ENCODE measurements at places on chromosomes 6 and 20. TPM values are rescaled to one million over a fixed set of nuclear protein-coding genes. Genes with fewer than 3 reads are reported as not detected.

DNA sequence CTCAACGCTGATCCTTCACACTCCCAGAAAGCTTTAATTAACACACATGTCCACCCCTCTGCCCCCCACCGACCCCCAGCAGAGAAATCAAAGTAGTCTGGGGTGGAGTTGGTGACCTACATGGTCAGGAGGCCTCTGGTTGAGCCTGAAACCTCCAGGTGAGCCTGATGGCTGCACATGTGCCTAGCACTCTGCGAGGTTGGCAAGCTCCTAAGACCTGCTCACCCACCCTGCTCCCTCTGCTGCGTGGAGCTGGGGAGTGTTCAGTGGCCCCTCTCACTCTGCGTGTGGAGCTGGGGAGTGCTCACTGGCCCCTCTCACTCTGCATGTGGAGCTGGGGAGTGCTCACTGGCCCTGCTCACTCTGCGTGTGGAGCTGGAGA is 7.9 kb upstream of the YTHDF1 start:
- H3K4me3 ChIP-seq, result no peak overlapping the region
- peaks cover 4% of the 10 kb centered on the region for H3K27me3 ChIP-seq
- no peak for DNase-seq
- H3K36me3 ChIP-seq, result no peaks in the 10 kb centered on the region
- H3K4me1 ChIP-seq, result peaks cover 5% of the 10 kb centered on the region
- no peak overlapping the region for H3K27ac ChIP-seq

GRCh38 chr6:44498436-44498835 is 110.9 kb downstream of the CDC5L start:
- no peaks in the 10 kb centered on the region for H3K36me3 ChIP-seq
- no peak overlapping the region for H3K27ac ChIP-seq
- H3K27me3 ChIP-seq, result no peaks in the 10 kb centered on the region
- peaks cover 25% of the 10 kb centered on the region for H3K4me1 ChIP-seq
- DNase-seq, result no peak

SYNJ2 gene
- 12.4 TPM for total RNA-seq

- H3K27ac ChIP-seq, result no peak overlapping the region
- DNase-seq, result no peak
- no peaks in the 10 kb centered on the region for H3K27me3 ChIP-seq
- no peak overlapping the region for H3K4me3 ChIP-seq
- no peaks in the 10 kb centered on the region for H3K36me3 ChIP-seq
These were observed 62.7 kb downstream of the FOXC1 start for GRCh38 chr6:1672379-1672778.

PDE7B gene
- total RNA-seq, result not detected

CLPSL2 gene
- 6.2 TPM for total RNA-seq

- no peak overlapping the region for H3K4me3 ChIP-seq
- DNase-seq, result no peak
- H3K36me3 ChIP-seq, result peaks cover 9% of the 10 kb centered on the region
These were observed 104.2 kb downstream of the PREX1 start for GRCh38 chr20:48723308-48724264.

DNA sequence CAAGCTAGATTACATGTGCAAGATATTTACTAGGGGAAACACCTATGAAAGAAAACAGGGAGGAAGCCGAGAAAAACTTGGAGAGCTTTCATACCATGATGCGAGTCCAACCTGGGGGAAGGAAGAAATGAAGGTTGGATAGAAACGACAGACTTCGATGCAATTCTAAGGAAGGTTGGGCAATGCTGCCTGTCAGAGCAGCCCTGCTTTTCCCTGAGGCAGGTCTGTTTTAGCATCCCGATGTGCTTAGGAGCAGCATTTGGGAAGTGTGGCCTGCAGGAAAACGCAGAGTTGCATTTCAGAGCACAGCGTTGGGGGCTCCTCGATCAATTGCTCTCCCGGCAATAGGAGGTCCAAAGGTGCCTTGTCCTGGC is 91.9 kb upstream of the DTNBP1 start:
- peaks cover 3% of the 10 kb centered on the region for H3K27me3 ChIP-seq
- H3K27ac ChIP-seq, result no peak overlapping the region
- no peak overlapping the region for H3K4me3 ChIP-seq
- peaks cover 16% of the 10 kb centered on the region for H3K4me1 ChIP-seq

- no peaks in the 10 kb centered on the region for H3K36me3 ChIP-seq
- H3K27ac ChIP-seq, result no peak overlapping the region
- no peaks in the 10 kb centered on the region for H3K27me3 ChIP-seq
- H3K4me1 ChIP-seq, result peaks cover 48% of the 10 kb centered on the region
- H3K4me3 ChIP-seq, result no peak overlapping the region
These were observed 94.5 kb downstream of the GRM4 start for GRCh38 chr6:34051331-34051919.

GNAS-AS1 gene
- 13.4 TPM for total RNA-seq
